ENCODE measurements at places on chromosomes 7 and 10.

- DNase-seq: no peak
These were observed 59.7 kb downstream of the CAMK2B start for GRCh38 chr7:44265728-44266127.

DNA sequence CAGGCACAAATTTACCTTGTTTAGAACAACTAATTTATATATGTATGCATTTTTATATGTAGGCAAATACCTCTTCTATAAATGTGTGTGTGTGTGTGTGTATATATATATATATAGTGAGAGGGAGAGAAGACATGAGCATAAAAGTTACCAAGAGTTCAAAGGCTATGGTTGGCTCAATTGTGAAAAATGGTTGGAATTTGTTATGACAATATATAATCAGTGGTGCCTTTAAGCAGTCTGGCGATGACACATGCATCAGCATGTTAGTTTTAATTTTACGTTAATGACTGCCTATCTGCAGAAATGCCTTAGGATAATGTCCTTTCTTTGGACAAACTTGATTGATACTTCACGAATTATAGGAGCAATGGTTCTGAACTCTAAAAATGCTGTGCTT lies 980.8 kb upstream of the LRRTM3 start:
- DNase-seq: no peak

- no peak for DNase-seq
These were observed 37.7 kb upstream of the ZNF107 start for GRCh38 chr7:64628192-64628591.

DNA sequence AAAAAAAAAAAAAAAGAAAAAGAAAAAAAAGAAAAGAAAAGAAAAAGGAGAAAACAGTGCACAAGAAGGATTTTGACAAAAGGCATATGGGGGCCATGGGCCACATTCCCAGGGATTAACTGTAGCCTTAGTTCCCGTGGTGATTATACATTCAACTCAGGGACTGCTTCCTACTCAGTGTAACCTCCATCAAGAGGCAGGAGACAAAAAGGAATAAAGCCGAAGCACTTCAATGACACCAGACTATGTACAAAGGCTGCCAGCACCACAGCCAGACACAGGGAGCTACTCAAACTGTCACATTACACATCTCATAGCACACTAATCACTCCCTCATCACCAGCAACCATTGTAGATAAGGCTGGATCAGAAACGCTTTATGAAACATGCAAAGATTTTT lies 5.1 kb upstream of the PMPCB start:
- DNase-seq: no peak

GRCh38 chr10:119217991-119218490 lies 10.7 kb downstream of the GRK5 start:
- DNase-seq: no peak

GRCh38 chr10:71077796-71078453 lies 134.4 kb upstream of the UNC5B start:
- no peak for DNase-seq

GRCh38 chr10:97656777-97657176 lies 16.3 kb downstream of the PI4K2A start:
- DNase-seq: no peak

GRCh38 chr7:30237271-30237695 lies 47.1 kb upstream of the ZNRF2 start:
- peak; percentile 53 for DNase-seq

GRCh38 chr10:123665491-123666286 lies 466 bp upstream of the GPR26 start:
- DNase-seq: no peak

GRCh38 chr10:124994573-124995473 lies 52.9 kb downstream of the ZRANB1 start:
- no peak for DNase-seq

- peak; percentile 1 for DNase-seq
These were observed 155.8 kb upstream of the LANCL2 start for GRCh38 chr7:55209366-55209765.
